ENCODE measurements at places on chromosomes 1 and 21.

GRCh38 chr1:53544728-53545515 is 85.7 kb downstream of the DMRTB1 start:
- no peak for DNase-seq

DNA sequence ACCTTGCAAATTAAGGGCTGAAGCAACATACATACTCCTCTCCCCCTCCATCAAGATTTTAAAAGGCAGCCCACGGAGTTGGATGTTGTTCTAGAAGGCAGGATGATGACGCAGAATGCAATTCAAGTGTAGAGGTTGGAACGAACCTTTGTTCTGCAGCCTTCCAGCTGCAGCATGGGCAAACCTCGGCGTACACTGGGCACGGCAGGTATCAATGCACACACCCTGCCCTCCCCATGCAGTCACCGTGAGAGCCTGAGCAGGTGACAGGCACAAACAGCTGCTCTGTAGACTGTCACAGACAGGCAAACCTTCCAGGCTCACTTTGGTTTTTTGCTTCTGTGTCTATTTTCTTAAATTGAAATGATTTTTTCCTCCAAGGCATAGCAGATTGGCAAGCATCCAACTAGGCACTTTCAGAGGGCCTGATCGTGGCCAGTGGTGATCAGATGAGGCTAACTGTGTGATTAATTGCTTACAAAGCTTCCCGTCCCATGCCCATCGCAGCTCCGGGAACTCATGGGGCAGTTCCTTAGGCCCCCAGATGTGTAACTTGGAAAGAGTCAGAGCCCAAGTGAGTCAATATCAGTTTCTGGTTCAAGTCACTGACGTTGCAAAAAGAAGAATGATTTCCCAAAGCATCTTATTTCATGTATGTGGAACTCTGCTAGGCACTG is 82.3 kb downstream of the ITPKB start:
- DNase-seq, result peak; percentile 62

GRCh38 chr1:211932933-211933254 is 102.3 kb upstream of the LPGAT1 start:
- no peak for DNase-seq

DNA sequence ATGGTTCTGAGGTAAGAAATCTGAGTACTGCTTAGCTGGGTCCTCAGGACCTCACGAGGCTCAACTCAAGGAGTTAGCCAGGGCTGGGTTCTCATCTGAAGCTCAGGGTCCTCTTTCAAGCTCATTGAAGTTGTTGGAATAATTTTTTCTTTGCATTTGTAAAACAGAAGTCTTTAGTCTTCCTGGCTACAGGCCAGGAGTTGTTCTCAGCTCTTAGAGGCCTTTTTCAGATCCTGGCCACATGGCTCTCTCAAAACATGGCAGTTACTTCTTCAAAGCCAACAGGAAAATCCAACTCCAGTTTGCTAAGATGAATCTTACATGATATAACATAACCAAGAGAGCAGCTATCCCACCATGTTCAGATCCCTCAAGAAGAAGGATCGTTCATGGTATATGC is 92.3 kb upstream of the CHODL start:
- no peak for DNase-seq

GRCh38 chr1:73755649-73756048 is 442.3 kb downstream of the LRRIQ3 start:
- no peak for DNase-seq

DNA sequence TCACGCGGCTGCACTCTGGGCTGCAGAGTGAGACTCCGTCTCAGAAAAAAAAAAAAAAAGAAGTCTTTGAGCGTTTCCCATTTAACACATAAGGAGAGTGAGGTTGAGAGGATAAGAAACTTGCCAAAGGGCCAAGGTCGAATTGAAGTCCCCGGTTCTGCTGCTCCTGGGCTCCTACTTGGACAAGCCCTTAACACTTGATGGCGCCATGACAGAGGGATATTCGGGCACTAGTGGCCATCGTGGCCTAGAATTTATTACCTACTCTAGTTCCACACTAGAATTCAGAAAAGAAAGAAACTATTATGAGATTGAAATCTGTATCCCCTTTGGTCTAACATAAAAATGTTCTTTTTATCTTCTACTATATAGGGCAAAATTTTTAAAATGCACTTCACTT is 65.7 kb upstream of the NEK2 start:
- no peak for DNase-seq

- peak; percentile 13 for DNase-seq
Observed at GRCh38 chr1:242454262-242455051, 70.0 kb downstream of the PLD5 start.

- peak; percentile 1 for DNase-seq
Observed at GRCh38 chr1:87642581-87643221, 314.0 kb downstream of the LMO4 start.

DNA sequence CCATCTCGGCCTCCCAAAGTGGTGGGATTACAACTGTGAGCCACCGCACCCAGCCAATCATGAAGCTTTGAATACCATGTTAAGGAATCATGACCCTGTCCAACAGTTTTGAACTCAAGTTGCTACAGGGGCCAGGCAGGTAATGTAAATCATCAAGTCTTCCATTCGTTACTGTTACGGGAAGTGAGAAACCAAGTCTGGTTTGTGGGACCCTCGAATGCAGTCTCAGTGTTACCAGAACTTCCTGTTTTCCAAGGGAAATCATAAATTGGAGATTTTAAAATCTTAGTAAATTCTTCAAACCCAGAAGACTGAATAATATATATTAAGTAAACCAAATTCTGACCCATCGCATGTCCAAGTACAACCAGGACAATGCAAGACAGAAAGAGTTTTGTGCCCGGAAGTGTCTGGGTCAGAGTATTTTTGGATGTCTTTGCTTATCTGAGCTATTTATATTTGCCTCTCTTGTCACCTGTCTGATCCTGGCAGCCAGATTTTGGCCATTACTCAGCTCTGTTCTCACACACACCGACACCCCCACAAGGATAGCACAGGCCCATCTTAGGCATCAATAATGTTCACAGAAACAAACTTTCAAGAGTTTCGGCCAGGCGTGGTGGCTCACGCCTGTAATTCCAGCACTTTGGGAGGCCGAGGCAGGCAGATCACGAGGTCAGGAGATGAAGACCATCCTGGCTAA is 8.8 kb downstream of the ATP5IF1 start:
- DNase-seq, result no peak

- DNase-seq, result peak; percentile 32
Observed at GRCh38 chr1:2545754-2546514, 10.2 kb upstream of the TNFRSF14 start.

DNA sequence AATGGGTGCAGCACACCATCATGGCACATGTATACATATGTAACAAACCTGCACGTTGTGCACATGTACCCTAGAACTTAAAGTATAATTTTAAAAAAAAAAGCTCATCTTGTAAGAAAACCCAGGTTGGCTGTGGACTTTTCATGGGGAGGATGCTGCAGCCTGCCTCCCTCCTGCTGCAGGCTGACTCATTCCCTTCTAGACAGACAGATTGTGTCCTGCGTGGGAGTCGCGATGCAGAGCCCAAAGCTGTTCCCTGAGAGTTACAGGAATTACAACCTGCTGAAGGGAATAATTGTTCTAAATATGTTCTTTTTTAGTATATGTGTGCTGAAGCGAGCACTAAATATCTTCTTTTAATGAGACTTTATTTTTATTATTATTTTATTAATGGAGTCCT is 93.2 kb downstream of the TBX19 start:
- DNase-seq, result no peak

DNA sequence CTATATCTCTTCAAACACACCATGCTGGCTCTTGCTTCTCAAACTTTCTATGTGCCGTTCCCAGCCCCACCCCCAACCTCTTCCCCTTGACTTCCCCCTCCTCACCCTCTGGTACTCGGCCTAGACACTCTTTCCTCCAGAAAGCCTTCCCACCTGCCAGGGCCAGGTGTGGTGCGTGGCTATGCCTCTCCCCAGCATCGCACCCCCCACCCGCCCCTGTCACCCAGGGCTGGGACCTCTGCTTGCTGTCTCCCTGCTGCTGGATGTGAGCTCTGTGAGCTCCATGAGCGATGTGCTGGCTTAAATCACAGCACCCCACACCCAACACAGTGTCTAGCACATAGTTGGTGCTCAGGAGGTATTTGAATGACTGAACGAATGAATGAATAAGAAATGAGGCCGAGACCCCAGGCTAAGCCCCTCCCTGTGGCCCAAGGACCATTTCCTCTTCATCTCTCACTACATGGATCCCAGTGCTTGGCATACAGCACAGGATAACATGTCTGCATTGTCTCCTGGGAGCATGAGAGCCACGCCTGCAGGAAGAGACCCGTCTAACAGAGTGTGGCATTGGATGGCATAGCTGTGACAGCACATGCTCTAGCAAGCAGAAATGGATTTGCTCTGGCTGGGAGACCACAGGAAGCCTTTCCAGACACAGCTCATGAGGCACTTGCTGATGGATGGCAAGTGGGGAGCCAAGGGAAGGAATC is 19.7 kb downstream of the TNNT2 start:
- no peak for DNase-seq

- DNase-seq, result no peak
Observed at GRCh38 chr1:84108900-84109578, 35.0 kb upstream of the PRKACB start.

DNA sequence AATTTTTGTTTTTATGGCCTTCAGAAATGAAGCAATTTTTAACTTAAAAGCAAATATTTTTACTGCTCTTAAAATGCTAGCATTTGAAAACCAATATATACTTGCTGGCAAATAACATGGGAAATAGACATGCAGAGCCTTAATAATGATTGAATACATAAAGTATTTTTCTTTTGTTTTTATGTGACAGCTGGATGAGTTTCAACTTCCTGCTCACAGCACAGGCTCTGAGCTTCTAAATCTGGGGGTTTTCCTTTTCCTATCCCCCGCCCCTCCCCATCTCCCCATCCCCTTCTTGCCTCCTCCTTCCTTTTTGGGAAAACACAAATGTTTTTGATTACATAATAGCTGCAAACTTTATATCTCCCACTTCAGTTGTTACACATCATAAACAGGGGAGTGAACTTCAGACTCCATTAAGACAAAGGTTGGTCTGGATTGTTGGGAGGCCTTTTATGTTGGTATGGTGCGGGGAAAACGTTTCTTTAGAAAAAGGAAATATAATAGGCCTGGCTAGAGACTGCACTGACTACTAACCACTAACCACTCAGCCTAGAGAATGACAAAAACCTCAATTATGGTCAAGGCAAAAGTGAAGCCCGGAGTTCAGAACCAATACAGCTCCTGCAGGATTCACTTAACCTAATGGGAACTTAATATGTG is 116.1 kb upstream of the GORAB start:
- DNase-seq, result no peak

- DNase-seq, result no peak
Observed at GRCh38 chr1:241532162-241532531, at the start of gene KMO. Gene KMO (plus strand): TSS chr1:241532378. CDS start chr1:241532445, 67 bp downstream.

DNA sequence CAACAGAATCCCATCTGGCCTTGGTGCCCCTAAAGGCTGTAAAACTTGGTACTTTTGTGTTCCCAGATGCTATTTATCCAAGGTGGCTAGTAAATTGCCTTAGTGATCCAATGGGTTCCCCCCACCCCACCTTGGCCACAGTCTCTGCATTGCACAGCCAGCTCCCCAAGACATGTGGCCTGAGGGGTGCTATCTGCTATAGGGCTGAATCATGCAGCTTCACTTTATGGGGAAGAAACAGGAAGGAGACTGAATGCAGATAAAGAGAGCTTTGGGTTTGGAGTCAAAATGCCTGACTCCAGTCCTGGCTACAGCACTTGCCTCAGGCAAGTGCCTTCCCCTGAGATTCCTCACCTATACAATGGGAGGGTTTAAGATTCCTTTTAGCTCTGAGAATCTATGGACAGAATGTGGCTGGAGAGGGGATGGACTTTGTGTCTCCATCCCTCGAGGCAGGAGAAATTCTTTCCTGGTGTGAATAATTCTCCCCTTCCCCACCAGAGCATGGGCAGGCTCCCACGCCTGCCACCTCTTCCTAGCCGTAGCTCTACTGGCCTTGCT is 6.5 kb downstream of the RHEX start:
- no peak for DNase-seq

- no peak for DNase-seq
Observed at GRCh38 chr1:170630977-170631376, 33.0 kb upstream of the PRRX1 start.

DNA sequence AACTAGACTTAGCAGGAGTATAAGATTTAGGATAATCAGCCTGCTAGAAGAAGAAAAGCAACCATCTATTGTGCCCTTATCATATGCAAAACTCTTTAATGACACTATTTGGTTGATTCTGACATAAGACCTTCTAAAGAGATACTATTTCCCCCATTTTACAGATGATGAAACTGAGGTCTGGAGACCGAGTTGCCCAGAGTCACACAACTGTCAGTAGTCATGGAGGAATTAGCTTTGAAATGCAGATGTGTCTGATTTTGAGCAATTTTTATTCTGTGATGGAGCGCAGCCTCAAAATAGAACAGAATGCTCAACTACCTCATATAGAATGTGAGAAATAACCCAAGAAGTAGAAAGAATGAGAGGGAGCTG is 69.0 kb downstream of the CD58 start:
- no peak for DNase-seq

- DNase-seq, result no peak
Observed at GRCh38 chr1:81550753-81551152, 250.0 kb upstream of the ADGRL2 start.

DNA sequence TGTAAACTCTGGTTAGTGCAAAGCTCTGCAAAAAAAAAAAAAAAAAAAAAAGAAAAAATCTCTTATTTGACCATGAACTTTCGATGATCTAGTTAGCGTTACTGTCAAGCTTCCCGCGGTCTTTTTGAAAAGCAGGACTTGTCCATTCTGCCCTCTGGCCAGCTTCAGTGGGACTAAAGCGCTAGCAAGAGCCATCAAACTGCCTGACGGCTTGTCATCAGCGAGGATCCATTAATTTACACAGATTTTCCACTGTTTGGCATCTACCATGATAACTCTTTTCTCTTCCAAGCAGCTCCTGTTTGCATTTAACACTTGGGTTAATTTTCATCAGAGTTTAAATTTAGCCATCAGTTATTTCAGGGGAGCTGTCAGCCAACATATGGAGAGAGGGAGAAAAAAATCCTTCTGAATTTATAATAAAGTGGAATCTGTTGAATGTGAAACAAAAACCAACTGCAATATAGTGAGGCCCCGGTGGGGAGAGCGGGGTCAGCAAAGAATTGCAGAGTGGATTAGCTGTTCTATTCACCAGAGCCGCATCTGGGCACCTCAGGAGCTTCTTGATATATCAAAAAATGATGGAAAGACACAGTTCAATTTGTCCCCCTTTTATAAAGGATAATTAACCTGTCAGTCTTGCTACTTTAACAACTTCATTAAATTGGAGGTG is 298.2 kb downstream of the SPATA17 start:
- no peak for DNase-seq

- no peak for DNase-seq
Observed at GRCh38 chr1:55589671-55590297, 374.6 kb upstream of the USP24 start.

DNA sequence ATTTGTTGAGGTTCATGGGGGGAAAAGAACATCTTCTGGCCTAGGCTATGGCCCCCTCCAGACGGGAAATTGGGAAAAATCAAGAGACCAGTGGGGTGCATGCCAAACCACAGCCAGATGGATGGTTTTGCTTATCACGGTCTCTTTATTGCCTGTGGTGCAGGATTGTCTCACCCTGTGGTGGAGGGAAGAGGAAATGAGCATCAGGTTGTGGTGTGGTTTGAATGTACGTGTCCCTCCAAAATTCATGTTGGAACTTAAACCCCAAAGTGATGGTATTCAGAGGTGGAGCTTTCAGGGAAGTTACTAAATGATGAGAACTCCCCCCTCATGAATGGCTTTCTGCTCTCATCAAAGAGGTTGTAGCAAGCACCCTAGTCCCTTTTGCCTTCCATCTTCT is 525.7 kb downstream of the NPHP4 start:
- DNase-seq, result no peak

GRCh38 chr1:45543581-45544417 is 6.8 kb upstream of the AKR1A1 start:
- DNase-seq, result no peak

- no peak for DNase-seq
Observed at GRCh38 chr1:211601982-211602670, 23.2 kb upstream of the SLC30A1 start.

All from GM04504 (cell line).